ENCODE measurements at places on chromosomes 6 and 20.

GRCh38 chr6:79231666-79232065 lies 2.8 kb downstream of the HMGN3 start:
- DNase-seq: no peak

- no peak for DNase-seq
Measured at GRCh38 chr6:81940451-81940985, 188.0 kb upstream of the TENT5A start.

DNA sequence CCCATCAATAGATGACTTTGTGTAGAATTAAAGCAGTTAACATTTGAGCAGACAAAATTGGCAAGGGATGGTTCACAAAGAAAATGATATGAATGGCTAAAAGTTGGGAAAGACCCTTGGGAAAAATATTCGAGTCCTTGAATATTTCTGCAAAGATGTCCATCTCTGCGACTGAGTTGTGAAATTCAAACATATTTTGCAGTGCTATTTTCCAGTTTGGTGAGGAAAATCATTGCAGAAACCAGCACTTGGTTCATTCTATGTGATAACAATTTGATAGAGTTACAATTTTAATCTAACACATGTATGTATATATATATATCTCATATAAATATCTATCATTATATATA lies 6.1 kb upstream of the PRELID3B start:
- no peak for DNase-seq

DNA sequence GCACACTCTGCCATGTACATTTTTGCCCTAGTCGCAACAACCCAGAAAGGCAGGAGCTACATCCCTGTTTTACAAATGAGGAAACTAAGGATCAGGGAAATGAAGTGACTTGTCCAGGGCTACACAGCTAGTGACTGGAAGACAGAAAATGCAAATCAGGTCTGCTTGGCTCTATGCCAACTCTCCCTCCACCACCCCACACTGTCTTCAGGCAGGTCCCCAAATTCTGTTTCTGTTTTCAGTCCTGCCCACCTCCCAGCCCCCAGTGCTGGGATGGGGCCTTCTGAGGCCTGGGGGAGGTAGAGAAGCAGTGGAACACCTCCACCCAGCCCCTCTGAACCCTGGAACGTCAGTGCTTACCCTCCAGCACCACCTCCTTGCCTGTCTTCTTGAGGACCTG lies 5.1 kb downstream of the SNTA1 start:
- no peak for DNase-seq

GRCh38 chr6:90109141-90109540 lies 187.5 kb downstream of the BACH2 start:
- no peak for DNase-seq

DNA sequence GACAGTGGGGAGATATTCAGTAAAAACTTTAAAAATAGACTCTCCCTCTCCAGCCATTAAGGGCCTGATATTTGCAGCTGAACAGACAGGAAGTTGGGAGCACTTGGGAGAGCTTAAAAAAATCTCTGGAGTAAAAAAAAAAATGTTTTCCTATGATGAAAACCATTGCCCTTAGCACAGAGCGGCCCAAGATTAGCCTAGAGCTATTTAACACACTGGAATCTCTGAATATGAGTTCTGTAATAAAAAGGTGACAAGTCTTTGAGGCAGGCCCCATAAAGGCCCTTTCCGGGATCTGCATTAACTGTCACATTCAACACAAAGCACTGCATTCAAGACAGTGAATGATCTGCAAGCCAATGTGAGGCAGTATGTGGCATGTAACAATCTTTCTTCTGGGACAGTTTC lies 393.7 kb downstream of the ZFAND3 start:
- no peak for DNase-seq

GRCh38 chr6:135499441-135500340 lies 2.2 kb upstream of the AHI1 start:
- DNase-seq: no peak

DNA sequence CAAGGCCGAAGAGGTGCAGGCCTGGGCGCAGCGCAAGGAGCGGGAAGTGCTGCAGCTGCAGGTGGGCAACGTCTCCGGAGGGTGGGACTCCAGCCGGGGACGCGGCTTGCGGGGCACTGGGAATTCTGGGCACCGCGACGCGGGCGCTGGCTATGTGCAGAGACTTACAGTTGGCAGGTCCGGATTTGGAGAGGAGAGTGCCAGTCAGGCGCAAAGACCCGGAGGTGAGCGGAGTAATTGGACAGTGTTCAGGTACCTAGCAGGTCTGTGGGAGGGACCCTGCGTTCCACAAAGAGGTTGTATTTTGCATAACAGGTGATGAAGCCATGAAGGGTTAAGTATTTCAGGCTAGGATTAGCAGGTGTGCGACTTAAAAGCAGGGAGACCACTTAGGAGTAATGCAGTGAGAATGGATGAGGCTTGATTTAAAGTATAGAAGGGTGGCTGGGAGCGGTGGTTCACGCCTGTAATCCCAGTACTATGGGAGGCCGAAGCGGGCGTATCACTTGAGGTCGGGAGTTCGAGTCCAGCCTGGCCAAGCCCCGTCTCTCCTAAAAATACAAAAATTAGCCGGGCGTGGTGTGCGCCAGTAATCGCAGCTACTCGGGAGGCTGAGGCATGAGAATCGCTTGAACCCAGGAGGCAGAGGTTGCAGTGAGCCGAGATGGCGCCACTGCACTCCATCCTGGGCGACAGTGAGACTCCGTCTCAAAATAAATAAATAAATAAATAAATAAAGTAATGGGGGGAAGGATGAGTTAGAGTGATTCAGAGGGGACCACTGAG lies 1.0 kb downstream of the MRPS26 start:
- DNase-seq: no peak

DNA sequence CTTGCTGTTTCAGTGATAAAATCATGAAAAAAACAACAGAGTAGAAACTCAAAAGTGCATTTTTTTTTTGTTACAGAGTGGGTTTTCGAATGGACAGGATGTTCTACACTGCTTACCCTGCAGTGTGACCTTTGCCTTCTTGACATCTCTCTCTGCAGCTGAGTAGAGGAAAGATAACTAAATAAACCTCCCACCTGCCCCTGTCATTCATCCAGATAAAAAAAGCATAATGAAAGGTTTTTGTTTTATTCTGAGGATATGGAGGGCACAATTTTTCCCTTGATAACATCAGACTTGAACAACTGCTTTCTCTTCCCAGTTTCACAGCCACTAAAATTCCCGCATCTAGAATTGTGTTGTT lies 193.6 kb upstream of the FOXQ1 start:
- no peak for DNase-seq

DNA sequence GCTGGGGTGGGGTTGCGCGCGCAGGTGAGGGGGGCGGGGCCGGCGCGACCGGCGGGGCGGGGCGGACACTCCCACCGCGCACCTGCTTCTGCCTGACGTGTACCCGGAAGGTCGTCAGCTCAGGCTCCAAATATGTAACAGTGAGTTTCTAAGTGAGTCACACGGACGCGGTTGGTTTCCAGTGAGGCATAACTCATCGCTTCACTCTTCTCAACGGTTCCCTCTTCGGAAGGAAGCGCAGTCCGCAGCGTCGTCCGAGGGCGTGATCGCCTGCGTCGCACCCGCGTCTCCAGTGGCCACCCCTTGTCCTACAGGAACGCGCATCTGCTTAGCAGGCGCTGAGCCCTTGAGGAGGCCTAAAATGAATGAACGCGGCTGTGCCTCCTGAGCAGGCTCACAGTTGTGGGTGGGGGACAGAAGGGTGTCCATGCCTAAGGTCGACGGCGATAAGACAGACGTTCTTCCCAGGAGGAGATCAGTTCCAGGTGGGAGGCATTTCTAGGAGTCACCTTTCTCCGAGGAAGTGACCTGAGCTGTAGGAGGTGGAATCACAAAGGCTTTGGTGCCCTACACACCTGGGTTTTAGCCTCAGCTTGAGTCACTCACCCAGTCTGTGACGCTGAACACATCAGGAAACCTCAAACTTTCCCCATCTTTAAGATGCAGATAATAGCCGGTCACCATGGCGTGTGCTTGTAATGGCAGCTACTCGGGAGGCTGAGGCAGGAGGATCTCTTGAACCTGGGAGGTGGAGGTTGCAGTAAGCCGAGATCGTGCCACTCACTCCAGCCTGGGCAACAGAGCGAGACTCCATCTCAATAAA lies 50.9 kb upstream of the EZR start:
- DNase-seq: peak; percentile 60

- no peak for DNase-seq
Measured at GRCh38 chr6:157449610-157450009, 68.6 kb downstream of the ZDHHC14 start.

DNA sequence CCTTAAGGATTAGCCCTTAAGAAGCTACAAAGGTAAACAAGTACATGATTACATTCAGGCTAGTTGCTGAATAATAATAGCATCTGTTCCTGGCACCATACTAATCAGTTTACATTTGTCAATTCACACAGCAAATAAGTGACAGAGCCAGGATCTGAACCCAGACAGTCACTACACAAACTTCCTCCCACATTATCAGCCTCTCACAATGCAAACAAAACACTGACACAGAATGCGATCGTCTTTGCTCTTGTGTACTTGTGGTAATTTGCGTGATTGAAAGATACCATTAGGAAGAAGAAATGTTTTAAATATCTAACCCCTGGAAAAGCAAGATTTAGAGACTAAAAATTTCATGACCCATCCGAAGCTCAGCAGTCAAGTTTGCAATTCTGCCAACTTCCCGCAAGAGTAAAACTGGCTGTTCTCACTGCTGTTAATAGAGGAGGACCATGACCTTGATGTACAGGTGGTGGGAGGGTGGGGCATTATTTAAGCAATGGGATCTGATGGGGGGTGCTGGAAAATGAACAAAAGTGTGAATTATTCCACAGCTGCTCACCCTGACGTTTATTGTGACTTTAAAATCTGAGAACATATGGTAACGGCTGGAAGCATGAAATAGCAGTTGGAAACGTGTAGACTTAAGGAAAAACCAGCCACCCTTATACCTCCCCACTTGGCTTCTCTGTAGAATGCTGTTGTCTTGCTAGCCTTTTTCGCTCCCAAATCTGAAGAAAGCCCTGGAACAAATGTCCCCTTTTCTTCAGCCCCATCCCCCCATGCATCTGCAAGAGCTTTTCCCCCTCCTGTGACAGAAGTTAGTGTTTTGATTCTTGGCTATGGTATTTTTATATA lies 95.3 kb upstream of the ARMC2 start:
- DNase-seq: no peak

GRCh38 chr6:28896505-28897368 lies 27.0 kb downstream of the TRIM27 start:
- no peak for DNase-seq

GRCh38 chr6:18656506-18656905 lies 269.4 kb downstream of the RNF144B start:
- DNase-seq: no peak

GRCh38 chr6:4272996-4273395 lies 137.6 kb upstream of the ECI2 start:
- no peak for DNase-seq

DNA sequence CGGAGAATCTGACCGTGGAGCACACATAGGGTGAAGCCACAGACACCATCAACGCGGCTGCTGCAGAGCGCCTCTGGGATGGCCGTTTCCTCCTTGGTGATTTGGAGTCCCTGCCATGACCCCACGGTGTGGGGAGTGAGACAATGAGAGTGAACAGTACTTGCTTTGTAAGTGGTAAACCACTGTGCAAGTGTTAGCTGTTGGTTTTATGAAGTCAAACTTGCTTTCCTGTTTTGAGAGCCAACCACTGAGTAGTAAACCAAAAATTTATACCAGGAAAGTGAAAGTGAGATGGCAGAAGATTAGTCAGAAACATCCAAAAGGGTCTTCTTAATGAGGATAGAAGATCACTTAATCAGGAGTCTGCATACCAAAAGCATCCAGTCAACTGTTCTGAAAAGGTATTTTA lies 160.7 kb downstream of the FOXC1 start:
- DNase-seq: peak; percentile 43

GRCh38 chr6:20873425-20874190 lies 339.4 kb downstream of the CDKAL1 start:
- no peak for DNase-seq

GRCh38 chr6:111565326-111566221 lies 40.1 kb downstream of the TRAF3IP2 start:
- no peak for DNase-seq

GRCh38 chr6:2432292-2432691 lies 186.9 kb upstream of the GMDS start:
- DNase-seq: peak; percentile 84

DNA sequence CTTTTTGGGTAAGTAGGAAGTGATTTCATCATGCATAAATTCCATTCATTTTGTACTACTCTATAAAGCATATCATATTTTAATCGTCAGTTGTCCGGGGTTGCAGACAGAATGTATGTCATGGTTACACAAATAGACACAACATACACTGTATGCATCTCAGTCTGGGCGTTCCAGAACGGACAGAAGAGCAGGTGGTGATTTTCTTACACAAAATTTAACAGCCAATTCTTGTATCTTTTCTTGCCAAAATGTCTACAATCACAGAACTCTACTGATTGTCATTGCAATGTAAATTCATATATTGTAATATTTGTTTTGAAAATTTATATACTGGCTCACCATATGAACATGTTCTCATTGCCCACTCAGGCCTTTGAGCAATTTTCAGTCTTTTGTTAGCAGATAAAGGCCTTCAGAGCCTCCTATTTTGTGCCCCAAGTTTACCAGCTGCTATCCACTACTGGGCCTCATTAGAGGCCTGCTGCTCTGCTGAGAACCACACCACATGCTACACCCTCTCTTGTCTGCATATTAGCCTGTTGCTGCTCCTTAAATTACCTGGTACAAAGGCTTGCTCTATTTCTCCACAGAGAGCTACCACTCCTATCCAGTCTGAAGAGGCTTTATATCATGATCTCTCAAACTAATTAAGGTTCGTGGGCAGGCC lies 61.5 kb downstream of the PRDM13 start:
- no peak for DNase-seq

DNA sequence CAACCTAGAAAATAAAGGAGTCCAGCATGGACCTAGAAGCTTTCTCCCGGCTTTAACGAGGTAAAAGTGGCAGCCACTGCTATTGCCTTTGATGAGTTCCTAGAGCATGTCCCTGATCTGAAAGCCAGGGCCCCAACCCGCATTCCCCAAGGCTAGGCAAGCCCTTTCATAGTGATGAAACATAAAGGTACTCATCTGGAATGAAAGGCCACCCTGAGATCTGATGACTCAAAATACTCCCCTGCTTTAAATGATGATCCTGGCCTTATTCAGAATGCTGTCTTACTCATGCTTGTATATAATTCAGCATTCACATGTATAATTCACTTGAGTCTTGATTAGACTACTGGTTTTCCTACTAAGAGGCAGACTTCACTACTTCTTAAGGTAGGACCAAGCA lies 21.3 kb downstream of the TTPAL start:
- peak; percentile 54 for DNase-seq

GRCh38 chr20:10322073-10323012 lies 103.7 kb downstream of the SNAP25 start:
- no peak for DNase-seq

DNA sequence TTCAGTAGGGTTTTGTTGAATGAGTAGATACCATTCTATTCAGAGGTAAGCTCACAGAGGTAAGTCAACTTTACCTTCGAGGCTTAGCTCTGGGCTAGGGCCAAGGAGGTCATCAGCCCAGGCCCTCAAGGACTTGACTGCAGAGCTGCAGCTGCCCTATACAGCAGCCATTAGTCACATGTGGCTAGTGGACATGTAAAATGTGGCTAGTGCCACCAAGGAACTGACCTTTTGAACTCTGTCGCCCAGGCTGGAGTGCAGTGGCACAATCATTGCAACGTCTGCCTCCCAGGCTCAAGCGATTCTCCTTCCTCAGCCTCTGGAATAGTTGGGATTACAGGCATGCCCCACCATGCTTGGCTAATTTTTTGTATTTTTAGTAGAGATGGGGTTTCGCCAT lies 47.9 kb upstream of the EPB41L1 start:
- DNase-seq: no peak

GRCh38 chr20:3654326-3655130 lies 8.7 kb downstream of the GFRA4 start:
- no peak for DNase-seq

- DNase-seq: peak; percentile 9
Measured at GRCh38 chr6:55617272-55617671, 38.3 kb upstream of the HMGCLL1 start.

Data from astrocyte of the cerebellum (primary cell).